ENCODE measurements at places on chromosomes 1 and 21.

- no peak for DNase-seq
Measured at GRCh38 chr1:228401782-228402640, 4.6 kb downstream of the TRIM11 start.

DNA sequence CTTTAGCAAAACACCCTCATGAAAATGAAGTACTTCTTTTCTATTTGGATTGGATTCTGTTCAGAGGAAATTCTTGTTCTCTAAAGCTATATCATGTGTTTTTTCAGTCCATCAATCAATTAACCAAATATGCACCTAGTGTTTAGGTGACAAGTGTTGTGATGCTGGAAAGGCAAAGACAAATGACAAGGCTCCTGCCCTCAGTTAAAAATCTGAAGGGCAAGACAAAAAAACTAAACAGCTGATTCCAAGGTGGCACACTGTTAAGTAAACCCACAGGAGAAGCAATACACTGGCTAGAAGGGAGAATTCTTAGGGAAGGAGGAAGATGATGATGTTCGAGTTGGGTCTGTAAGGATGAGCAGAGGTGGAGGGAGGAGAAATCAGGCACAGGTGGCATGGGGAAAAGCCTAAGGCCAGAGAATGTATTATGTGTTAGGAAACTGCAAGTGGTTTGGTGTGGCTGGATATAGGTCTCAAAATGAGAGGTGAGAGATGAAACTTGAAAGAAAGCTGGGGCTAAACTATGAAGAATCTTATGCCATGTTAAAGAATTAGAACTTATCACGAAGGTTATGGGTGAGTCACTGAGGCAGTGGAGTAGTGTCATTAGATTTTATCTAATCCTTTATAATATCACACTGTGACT, 51.8 kb upstream of the GFI1 start:
- DNase-seq: peak; percentile 70

DNA sequence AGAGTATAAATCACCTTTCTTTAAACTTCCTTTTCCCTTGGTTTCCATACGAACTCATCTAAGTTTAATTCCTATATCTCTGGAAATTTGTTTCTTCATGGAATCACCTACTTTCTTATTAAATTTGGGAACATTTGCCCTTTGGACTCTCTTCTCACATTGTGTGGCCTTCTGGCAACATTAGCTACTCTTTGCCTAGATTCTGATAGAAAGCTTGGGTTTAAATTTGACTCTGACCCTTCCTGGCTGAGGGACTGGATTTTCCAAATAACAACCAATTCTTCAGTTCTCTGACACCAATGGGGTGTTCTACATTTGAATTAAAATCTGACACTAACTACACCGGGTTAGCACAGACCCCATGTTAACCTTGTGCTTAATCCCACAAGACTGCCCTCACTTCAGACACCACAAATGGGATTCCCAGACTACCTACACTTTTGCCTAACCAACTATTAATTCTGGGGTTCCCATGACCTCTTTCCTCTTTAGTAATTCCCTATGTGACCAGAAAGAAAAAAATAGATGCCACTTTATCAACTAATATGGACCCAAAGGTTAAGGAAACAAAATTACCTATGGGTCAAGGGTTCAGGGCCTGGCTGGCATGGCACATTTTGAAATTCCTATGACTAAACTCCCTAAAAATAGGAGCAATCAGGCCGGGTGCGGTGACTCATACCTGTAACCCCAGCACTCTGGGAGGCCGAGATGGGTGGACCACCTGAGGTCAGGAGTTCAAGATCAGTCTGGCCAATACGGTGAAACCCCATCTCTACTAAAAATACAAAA, 9.7 kb upstream of the THEM4 start:
- no peak for DNase-seq

DNA sequence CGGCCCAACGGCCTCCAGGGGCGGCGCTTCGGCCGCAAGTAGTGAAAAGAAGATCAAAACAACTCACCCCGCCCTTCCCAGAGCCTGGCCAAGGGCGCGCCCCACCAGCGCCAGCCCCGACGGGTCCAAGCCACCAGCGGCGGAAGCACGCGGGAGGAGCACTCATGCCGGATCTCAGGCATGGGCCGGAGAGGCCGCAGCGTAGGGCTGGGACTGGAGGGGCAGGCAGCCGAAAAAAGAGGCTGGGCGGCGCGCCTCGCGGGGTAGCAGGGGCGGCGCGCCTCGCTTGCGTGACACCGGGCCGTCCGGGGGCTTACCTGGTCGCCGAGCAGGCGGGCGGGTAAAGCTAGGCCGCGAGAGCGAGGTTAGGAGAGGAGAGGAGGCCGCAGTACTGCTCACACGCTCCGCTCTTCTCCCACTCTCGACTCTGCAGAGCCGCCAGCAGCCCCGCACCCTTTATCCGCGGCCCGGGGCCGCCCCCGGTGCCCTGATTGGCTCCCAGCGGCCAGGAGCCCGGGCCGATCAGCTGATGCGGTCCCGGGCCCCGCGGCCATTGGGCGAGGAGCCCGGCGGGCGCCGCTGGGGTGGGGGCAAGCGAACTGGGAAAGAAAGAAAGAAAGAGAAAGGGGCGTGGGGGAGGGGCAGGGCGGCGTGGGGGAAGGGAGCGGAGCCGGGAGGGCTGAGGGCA, at the start of gene GLUL:
Gene GLUL (minus strand): TSS at position 429 of the 688 bp plus-strand sequence. CDS start 3,053 bp downstream, outside the sequence.
- peak; percentile 72 for DNase-seq

DNA sequence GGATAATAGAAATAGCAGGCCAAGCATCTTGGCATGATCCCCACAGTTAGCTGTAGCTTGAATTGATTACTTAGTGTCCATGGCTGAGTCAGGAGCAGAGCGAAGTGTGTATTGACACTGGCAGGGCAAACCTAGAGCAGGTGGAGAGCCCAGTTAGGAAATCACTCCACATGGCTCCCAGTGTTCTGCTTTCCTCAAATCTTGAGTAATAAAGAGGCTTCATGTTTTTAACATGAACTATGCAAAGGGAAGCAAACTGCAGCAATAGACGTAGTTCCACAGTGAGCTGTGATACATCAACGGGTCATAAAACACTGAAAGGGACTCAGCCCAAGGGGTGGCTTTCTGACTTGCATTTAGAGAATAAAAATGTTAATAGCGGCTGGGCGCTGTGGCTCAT, 28.9 kb downstream of the RHEX start:
- no peak for DNase-seq

DNA sequence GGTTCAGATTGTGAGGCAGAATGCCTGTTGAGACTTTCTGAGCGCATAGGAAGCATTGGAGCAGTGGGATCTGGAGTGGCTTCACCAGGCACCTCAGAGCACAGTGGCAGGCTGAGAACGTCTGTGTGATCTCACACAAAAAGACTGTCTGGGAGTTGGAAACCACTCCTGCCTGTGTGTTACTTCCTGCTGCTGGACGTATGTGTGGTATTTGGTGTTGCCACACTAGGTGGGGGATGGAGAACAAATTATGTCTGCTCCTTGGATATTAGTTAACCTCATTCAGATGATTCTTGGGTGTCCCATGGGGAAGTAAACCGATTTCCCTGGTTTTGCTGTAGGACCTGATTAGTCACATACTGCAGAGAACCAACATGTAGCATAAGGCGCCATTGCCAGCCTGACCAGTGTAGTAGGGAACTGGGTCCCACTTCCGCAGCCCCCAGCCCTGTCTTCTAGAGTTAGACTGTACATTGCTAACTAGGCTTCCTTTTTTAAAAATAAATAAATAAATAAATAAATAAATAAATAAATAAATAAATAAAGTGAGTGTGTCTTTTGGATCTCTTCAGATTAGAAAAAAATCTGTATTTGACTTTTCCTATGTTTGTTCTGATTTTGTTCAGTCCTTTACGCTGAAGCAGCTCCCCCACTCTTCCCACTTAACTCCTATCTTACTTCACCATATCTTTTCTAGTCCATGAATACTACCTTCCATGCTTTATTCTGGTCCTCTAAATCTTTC, 26.9 kb downstream of the UCK2 start:
- no peak for DNase-seq

- no peak for DNase-seq
Measured at GRCh38 chr1:240474133-240474614, 137.8 kb downstream of the GREM2 start.

DNA sequence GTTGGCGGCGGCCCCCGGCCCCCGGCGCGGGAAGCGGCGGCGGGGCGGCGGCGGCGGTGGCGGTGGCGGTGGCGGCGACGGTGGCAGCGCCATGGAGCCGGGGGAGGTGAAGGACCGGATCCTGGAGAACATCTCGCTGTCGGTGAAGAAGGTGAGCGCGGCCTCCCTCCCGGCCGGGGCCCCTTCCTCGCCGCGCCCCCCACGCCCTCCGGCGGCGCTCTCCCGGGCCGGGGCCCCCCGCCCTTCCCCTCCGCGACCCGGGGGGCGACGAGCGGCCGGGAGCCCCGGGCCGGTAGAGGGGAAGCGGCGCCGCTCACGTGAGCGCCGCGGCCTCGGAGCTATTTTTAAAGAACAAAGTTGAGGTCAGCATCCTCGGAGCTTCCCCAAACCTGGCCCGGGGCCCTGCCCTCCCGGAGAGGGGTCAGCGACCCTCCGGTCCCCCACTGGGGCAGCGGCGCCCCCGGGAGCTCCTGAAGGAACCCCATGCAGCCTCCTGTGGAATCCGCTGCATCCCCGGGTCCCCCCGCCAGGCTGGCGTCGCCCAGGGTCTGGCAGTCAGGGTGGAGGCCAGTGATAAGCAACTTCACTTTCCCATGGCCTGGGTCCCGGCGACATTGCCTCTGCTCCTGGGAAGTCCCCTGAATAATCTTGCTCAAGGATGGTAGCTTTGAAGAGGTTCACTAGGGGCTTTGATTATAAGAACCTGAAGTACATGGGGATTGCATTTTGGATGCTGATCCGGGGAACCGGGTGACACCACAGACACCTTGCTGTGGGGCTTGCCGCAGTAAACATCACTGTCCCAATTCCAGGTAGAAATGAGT, 560 bp downstream of the PLEKHM2 start:
- peak; percentile 57 for DNase-seq

GRCh38 chr21:42344631-42345030, 6.2 kb downstream of the TFF2 start:
- DNase-seq: no peak

GRCh38 chr1:59354709-59355337, 57.9 kb downstream of the FGGY start:
- DNase-seq: no peak

DNA sequence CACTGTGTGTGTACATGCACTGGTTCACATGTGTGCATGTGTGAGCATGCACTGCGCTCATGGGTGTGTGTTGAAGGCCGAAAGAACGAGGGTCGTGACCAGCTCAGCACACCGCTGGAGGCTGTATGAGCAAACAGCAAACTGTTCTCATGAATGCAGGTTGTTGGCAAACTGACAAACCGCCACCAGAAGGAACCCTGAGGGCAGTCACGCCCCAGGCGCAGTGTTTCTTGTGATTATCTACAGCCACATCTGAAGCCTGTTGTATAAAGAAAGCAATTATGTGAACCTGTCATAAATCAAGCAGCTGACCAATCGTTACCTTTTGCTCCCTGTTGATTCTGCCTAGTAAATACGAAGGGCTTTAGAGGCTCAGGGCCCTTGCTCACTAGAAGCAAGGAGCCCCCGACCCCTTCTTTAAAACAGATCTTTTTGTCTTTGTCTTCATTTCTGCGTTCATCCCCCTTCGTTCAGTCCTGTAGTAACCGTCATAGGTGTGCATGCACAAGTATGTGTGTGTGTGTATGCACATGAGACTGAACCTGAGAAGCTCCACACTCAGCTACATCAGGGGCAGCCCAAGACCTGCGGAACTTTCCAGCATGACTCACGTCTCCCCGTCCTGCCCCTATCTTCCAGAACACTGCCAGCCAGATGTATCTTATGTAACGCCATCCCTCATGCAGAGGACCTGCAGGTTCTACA, 16.8 kb upstream of the RIPK4 start:
- no peak for DNase-seq

- DNase-seq: peak; percentile 61
Measured at GRCh38 chr21:14773777-14774345, 227.7 kb upstream of the SAMSN1 start.

DNA sequence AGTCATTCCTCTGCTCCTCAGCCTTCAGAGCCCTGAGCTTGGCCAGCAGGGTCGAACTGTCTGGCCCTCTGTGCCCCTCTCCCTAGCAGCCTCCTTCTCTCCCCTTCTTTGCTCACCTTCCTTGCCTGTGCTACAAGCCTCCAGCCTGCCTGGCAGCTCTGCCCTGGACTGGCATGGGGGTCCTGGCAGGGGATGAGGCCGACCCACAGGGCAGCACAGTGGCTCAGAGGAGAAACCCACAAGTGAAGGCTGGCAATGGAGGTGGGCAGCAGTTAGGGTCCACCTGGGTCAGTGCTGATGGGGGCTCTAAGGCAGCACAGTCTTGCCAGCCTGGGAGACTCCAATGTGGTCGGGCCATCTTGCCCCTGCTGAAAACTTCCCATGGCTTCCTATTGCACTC, 274.2 kb downstream of the GRIK3 start:
- no peak for DNase-seq

DNA sequence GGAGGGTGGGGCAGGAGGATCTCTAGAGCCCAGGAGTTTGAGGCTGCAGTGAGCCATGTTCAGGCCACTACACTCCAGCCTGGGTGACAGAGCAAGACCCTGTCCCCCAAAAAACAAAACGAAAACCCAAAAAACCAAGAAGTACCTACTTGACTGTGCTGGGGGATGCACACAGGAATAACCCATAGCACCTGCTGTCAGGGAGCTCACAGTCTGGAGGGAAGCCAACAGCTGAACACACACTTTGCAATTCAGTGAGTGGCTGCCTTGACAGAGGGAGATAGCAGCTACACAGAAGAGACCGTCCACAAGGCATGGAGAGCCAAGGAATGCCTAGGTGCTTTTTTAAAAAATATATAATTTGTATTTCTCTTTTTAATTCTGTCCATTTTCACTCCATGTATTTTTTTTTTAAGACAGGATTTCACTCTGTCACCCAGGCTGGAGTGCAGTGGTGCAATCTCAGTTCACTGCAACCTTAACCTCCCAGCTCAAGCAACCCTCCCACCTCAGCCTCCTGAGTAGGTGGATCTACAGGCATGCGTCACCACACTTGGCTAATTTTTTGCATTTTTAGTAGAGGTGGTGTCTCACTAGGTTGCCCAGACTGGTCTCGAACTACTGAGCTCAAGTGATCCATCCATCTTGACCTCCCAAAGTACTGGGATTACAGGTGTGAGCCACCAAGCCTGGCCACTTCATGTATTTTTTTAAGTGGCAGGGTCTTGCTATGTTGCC, 68.7 kb downstream of the NID1 start:
- no peak for DNase-seq

GRCh38 chr1:173202424-173203145, 4.5 kb downstream of the TNFSF4 start:
- DNase-seq: peak; percentile 33

GRCh38 chr1:31944205-31945089, 6.3 kb upstream of the PTP4A2 start:
- peak; percentile 79 for DNase-seq

GRCh38 chr1:47207803-47208373, 18.1 kb upstream of the PDZK1IP1 start:
- DNase-seq: no peak

- DNase-seq: no peak
Measured at GRCh38 chr21:36070999-36071398, 1.2 kb downstream of the CBR1 start.

- DNase-seq: peak; percentile 50
Measured at GRCh38 chr1:110554871-110555801, 36.2 kb upstream of the KCNA10 start.

DNA sequence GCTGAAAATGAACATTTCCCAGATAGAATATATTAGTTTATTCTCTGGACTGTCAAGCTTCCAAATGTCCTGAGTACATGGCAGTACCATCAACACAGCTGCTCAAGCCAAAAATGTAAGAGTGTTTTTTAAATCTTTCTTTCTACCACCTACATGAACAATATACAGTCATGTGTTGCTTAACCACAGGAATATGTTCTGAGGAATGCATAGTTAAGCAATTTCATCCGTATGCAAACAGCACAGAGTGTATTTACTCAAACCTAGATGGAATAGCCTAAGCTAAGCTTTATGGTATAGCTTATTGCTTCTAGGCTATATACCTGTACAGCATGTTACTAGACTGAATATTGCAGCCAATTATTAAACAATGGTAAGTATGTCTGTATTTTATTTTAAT, 561.9 kb upstream of the ADGRL4 start:
- DNase-seq: no peak
